ENCODE measurements at places on chromosomes 7 and 10. TPM values are rescaled to one million over a fixed set of nuclear protein-coding genes. Genes with fewer than 3 reads are reported as not detected.

C10orf90 gene
- total RNA-seq: not detected

ABCB4 gene
- total RNA-seq: under 0.01 TPM

NUTM2A gene
- total RNA-seq: 0.19 TPM

TMEM213 gene
- not detected for total RNA-seq

SPACDR gene
- 1.3 TPM for total RNA-seq

USP6NL gene
- 15.6 TPM for total RNA-seq

CUZD1 gene
- total RNA-seq: 0.54 TPM

PLPP4 gene
- total RNA-seq: 11.0 TPM

TLX1 gene
- not detected for total RNA-seq

TCAF2 gene
- total RNA-seq: 5.2 TPM

All from endothelial cell of coronary artery (primary cell).